NK-92 treated with Interleukin-12 subunit alpha and Interleukin-12 subunit beta, amount 100 ng/mL, for 24 hours (cell line): ENCODE measurements at places on chromosomes 13 and 19.

- no peak for DNase-seq
These were observed 265.9 kb downstream of the MYO16 start for GRCh38 chr13:108895220-108895704.

DNA sequence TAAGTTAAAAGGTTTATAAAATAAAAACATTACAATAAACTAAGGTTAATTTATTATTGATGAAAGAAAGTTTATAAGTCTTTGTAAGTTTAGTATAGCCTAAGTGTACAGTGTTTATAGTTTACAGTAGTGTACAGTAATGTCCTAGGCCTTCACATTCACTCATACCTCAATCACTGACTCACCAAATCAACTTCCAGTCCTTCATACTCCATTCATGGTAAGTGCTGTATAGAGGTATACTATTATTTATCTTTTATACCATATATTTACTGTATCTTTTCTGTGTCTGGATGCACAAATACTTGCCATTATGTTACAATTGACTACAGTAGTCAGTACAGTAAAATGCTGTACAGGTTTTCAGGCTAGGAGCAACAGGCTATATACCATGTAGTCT, 490.0 kb downstream of the GPC6 start:
- no peak for DNase-seq

GRCh38 chr19:6674868-6675305, 4.9 kb upstream of the TNFSF14 start:
- peak; percentile 91 for DNase-seq

GRCh38 chr13:44857061-44857460, 132.2 kb downstream of the NUFIP1 start:
- no peak for DNase-seq

DNA sequence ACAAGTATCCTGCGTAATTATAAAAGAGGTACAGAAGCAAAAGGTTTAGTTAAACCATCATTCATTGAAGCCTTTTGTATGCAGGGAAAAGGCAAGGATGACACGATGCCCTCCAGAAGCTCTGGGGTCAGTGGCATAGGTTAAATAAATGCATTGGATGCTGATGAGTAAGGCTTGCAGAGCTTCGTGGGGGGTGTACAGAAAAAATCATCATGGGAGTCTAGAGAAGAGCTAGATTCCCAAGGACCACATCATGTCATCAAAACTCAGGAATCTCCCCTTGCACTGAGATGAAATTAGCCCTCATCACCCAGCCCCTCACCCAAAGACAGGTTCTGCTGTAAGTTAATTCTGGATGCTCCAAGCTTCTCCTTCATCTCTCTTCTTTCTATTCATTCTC, 8.3 kb downstream of the FPR1 start:
- DNase-seq, result no peak

GRCh38 chr19:2820112-2820702, 539 bp downstream of the ZNF554 start:
- DNase-seq, result no peak

GRCh38 chr19:38184815-38185214, 39.2 kb downstream of the DPF1 start:
- no peak for DNase-seq

DNA sequence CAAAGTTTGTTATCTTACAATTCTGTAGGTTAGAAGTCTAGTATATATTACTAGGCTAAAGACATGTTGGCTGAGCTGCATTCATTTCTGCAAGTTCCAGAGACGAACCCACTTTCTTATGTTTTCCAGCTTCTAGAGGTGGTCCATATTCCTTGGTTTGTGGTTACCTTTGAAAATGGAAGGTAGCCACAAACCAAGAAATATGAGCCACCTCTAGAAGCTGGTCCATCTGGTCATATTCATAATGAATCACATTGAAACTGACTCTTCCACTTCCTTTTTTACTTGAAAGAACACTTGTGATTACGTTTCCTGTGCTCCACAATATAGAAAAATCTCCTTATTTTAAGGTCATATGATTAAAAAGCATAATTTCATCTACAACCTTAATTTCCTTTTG, 943.0 kb upstream of the PCDH9 start:
- DNase-seq, result no peak

- DNase-seq, result no peak
These were observed 149.7 kb downstream of the KATNAL1 start for GRCh38 chr13:30157616-30157993.

GRCh38 chr13:98298599-98298998, 121.5 kb upstream of the RNF113B start:
- no peak for DNase-seq

DNA sequence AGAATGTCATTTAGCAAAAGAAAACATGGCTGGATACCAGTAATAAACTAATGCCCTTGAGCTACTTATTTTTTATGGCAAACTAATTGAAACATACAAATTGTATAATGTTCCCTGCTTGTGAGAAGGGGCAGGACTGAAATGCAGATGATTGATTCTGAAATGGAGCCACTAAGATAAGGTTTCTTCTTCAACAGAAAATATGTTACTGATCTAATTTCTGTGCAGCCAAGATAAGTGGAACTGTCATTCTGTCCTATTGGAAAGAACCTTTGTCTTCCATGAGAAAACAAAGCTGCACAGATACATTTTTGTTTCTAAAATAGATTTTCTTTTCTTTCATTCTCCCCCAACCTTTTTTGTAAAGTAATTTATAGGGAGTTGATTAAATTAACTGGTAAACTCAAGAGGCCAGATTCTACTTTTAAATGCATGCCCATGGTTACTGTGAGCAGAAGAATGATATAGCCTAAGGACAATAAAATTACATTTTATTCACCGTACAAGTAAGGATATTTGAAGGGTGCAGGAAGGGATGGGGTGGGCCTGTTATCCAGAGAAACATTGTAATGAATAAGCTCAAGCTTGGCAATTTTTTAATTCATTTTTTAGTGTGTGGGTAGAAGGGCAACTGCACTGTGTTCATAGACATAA, 39.9 kb downstream of the STARD13 start:
- no peak for DNase-seq

- DNase-seq, result no peak
These were observed 3.3 kb downstream of the LMO7 start for GRCh38 chr13:75639454-75639853.

GRCh38 chr19:9362905-9363304, at the start of gene ZNF177:
ZNF177 (plus strand) TSS chr19:9363013; CDS start chr19:9378312, 15,299 bp downstream.
- no peak for DNase-seq

GRCh38 chr19:31512181-31512970, 163.1 kb upstream of the TSHZ3 start:
- DNase-seq, result no peak

DNA sequence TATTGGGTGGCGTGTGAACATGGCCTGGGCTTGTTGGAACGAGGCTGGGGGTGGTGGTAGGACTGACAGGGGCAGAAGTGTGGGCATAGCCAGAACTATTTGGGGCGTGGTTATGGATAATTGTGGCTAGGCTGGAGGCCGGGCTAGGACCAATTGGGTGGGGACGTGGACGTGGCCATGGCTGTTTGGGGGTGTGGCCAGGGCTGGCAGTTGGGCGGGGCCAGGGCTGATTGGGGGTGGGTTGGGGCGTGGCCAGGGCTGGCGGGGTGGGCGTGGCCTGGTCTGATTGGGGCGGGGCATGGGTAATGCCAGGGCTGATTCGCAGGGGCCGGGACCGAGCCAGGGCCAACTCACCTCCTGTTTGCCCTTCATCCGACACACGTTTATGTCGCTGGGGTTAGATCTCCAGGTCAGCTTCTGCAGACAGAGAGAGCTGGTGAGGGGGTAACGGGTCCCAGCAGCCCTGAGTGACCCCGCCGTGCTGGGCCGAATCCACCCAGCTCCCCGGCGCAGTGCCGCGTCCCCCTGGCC, 2.8 kb downstream of the SEMA6B start:
- DNase-seq, result no peak

DNA sequence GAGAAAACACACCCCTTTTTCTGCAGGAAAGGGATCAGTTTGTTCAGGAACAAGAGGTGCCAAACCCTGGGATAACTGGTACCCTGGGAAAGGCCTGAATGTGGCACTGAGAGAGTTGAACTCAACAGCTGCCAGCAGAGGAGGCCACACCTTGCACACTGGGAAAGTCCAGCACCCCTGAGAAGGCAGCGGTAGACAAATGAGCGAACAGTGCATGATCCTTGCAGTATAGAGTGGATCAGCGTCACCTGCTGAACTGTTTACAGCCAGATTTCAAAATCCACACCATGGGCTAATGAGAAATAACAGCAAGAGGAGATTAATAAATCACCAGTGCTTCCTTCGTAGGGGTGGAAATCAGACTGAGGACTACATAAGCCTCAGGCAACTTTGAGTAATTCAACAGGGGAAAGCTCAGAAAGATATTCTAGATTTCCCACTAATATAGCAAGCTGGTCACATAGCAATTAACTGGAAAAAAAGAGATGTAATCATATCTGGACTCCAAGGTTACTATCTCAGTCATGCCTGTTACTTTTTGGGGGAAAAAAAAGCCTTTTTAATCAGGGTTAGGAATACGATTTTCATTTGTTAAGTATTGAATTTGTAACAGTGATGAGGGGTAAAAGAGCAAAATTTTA, 52.0 kb downstream of the DCT start:
- no peak for DNase-seq

- peak; percentile 29 for DNase-seq
These were observed 20.3 kb downstream of the FLT1 start for GRCh38 chr13:28474491-28475134.

GRCh38 chr19:1285737-1286360, at the start of gene EFNA2:
EFNA2 (plus strand) TSS chr19:1285873; CDS start chr19:1286169, 296 bp downstream.
- DNase-seq, result no peak

- DNase-seq, result no peak
These were observed 1628.2 kb upstream of the SLC10A2 start for GRCh38 chr13:104694397-104694796.

GRCh38 chr13:29452773-29453616, 142.5 kb downstream of the SLC7A1 start:
- no peak for DNase-seq

- DNase-seq, result peak; percentile 17
These were observed 44.8 kb downstream of the DNM2 start for GRCh38 chr19:10762656-10763055.

GRCh38 chr13:101746513-101746912, 294.0 kb downstream of the ITGBL1 start:
- DNase-seq, result no peak

DNA sequence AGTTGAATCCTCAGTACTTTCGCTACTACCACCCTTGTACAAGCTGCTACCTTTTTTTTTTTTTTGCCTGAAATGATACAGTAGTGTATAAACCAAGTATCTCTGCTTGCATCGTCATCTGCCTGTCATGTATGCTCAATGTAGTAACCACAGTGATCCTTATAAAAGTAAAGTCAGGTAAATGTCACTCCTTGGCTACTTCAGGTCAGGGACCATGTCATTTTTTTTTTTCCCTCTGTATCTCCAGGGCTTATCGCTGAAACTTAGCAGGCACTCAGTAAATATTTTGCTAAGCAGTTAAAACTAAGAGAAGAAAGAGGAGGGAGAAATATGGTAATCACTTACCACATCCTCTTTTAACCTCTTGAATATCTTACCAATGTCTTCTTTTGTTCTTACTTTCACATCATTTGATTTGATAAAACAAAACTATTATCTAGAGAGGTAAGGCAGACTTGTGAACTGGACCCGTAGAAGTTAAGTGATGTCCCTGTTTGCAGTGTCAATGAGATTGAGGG, 96.8 kb upstream of the KLF12 start:
- DNase-seq, result no peak

DNA sequence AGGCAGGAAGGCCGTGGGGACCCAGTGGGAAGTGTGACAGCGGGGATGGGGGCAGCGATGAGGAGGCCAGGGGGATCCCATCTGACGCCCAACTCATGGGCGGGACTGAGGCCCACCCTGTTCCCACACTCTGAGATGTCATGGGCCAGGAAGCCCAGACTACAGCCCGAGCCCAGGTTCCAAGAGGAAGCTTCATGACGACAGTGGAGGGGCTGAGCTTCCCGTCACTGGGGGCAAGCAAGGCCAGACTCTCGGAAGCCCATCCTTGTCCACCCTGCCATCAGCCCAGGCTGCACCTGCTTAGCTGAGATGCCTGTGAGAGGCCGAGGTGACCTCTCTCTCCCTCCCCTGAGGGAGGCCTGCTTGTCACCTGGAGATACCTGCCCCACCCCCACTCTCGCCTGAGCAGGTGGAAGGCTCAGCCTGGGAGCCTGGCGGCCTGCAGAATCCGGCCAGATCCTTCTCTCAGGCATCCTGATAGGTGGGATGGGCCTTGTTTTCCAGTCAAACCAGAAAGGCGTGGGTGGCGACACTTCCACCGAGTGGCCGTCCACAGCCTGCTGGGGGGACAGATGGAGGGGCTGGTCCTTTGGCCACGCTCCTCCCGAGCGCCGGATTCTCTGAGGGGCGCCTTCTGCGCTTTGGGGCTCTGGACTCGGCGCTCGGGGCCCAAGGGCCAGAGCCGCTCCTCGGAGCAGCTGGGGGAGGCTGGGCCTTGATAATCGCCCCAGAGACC, 4.8 kb downstream of the ZBTB7A start:
- no peak for DNase-seq

DNA sequence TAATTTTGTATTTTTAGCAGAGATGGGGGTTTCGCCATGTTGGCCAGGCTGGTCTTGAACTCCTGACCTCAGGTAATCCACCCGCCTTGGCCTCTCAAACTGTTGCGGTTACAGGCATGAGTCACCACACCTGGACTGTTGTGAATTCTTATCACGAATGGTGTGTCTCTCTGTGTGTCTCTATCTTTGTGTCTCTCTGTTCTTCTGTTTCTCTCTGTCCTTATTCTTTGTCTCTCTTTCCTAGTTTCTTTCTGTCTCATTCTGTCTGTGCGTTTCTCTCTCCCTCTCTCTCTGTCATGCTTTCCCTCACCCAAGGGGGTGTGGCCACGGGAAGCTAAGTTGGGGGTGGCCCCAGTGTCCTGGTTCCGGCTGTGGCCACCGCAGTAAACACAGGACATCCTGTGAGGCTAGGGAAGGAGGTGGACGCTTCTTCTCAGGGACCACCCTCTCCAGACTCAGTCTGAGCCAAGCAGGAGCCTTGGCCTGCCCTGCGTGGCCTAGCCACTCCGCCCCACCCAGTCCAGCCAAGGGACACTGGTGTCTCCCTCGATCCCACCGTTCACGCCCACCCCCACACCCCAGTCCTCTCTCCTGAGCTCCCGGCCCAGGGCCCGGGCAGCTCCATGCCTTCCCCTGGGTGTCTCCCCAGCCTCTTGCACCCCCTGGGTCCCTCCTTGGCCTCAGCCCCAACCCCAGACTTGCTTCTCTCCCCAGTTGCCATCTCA, 3.9 kb upstream of the PRX start:
- no peak for DNase-seq

GRCh38 chr13:34667286-34668218, 274.5 kb upstream of the NBEA start:
- DNase-seq, result no peak

DNA sequence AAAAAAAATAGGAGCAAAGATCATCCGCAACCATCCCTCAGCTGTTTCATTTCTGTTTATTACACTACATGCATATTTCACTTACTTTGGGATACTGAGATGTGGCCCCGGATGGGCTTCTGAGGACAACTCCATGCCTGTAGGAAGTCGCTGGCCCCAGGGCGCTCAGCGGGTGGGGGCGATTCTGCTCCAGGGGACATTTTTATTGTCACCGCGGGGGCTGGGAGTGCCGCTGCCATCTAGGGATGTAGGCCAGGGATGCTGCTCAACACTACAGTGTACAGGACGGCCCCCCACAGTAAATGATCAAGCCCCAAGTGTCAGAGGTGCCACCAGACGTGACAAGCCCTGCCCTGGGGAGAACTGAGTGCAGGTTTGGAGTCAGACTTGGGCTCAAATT, 6.4 kb upstream of the BST2 start:
- no peak for DNase-seq

GRCh38 chr19:32971012-32971595, 654 bp downstream of the CEP89 start:
- no peak for DNase-seq
